ENCODE measurements at places on chromosomes 2 and 18.

DNA sequence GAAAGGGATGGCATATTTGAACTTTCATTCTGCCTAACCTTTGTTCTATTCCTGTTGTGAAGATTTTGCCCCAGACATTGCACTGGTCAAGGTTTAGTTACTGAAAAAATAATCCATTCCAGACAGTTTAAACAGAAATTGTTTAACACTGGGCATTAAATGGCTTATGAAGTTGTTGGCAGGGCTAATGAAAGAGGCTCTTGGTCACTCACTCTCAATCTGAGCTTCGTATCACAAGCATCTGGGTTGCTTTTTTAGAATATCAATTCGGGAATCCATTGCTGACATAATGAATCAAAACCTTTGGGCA is 8.0 kb upstream of the ACYP2 start:
- DNase-seq = no peak

DNA sequence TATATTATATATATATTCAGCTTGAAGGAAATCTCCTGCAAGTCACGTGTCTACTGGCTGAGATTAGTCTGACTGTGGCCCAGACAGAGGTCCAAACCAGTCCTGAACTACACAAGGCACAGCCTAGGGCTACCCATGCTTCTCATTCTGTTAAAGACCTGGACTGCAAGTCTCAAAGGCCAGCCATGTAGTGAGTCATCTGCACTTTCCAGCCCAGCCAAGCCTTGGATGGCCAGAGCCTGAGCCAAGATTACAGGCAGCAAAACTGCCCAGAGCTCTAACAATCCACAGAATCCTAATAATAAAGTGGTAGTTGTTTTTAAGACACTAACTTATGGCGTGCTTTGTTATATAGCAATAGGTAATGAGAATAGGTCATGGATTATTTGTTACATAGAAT is 259.6 kb downstream of the SS18 start:
- DNase-seq = peak; percentile 86

DNA sequence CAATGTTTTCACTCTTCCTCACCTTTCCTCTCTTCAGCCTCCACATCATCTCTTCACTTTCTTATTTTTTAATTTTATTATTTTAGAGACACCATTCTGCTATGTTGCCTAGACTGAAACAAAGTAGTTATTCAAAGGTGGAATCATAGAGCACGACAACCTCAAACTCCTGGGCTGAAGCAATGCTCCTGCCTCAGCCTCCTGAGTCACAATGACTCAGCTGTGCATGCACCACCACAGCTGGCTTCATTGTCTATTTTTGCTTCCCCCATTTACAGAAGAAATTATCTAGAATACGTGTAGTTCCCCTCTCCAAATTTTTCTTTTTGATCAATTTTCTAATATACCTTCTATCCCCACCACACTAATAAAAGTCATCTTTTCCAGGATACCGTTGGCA is 911.5 kb upstream of the SOX11 start:
- no peak for DNase-seq

- no peak for DNase-seq
Observed at GRCh38 chr2:12642859-12643258, 73.9 kb upstream of the TRIB2 start.

DNA sequence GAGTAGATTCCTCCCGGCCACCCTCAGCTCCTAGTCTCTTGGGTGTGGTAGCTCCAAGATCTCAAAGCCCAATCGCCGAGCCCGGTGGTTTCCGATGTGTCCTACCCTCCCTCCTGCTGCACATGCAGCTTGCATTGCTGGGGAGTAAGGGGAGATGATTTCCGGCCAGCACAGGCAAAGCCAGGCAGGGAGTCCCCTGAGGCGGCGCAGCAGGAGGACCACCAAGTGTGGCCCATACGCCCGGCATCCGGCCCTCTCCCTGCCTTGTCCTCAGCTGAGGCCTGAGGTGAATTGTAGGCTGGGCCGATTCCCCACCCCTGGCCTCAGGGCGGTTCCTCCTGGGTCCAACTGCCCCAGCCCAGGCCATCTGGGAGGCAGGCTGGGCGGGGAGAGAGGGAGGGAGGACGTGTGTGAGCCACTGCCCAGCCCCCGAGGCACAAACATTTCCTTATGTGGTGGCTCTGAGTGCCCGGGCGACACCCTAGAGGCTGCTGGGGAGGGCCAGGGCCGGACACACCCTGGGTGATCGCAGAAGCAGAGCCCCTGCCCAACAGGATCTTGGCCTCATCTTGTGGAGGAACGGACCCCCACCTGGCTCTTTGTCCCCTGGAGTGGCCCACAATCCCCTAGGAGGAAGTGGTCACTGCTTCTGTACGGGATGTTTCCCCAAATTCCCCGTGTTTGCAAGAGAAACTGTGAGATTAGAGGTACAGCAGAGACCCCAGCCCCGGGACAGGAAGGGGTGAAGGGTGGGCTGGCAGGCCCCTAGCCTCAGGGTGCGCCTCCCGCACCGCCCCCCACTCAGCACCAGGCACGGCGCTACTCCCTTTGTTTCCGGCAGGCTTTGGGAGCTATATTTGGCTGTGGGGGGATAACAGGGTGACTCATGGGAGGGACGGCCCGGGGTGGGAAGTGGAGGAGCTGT is 41.9 kb upstream of the PTMA start:
- DNase-seq = peak; percentile 92

DNA sequence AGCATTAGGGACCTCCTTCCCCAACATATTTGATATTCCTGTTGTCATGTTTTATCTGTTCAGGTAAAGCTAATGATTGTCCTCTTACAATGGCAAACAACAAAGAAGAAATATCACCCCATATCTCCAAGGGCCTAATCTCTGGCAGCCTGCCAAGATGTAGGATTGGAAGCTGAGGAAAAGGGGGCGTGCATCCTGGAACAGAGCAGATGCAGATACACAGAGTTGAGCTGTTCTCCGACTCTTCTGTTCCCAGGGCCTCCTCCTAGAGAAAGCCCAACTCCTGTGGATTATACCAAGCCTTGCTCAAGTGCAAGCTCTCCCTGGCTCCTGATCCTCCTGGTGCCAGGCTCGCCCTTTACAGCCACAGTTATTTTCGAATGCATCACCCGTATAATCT is 35.2 kb upstream of the CD207 start:
- no peak for DNase-seq

DNA sequence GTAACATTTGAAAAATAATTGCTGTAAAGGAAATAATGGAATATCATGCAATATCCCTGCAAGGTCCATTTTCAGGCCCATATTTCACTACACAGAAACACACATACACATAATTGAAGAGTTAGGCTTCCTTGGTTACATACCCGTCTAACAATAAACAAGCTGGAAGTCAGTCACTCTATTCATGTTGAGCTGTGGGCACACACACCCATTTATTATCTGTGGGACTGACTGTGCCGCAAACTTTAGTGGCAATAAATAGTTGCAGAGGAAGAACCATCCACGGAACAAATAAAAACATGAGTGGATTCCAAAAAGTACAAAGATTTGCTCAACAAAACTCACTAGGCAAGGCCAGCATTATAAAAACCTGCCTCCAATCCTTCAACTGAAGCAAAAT is 24.8 kb downstream of the PID1 start:
- no peak for DNase-seq

DNA sequence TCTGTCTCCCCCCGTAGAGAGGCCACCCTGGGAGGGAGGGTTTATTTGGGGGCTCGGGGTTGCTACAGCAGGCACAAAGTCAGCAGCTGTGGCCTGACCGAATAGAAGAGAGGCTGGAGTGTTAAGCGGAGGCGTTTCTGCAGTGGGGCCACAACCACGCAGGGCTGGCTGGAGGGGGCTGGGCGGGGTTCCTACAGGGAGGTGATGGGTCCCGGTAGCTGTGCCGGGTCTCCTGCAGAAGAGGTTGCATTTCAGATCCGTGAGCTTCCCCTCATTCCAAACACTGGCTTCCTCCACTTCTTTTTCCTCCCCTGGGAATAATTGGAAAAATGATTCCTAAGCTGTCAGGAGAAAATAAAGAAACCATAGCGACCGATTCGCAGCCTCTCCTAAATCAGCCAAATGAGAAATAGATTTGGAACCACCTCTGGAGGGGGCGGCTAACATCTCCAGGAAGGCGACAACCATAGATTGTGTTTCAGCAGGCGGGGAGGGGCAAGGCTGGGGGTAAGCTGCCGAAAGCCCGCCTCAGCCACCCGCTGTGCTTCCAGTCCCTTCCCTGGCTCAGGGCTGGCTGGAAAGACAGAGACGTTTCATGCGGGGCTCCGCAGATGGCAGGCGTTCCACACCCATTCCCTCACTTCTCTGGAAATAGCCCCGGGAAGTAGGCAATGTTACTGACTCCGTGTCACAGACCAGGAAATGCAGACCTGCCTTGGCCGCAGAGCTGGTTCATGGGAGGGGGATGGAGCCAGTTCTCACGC is 85.6 kb upstream of the TAF1B start:
- DNase-seq = peak; percentile 51

DNA sequence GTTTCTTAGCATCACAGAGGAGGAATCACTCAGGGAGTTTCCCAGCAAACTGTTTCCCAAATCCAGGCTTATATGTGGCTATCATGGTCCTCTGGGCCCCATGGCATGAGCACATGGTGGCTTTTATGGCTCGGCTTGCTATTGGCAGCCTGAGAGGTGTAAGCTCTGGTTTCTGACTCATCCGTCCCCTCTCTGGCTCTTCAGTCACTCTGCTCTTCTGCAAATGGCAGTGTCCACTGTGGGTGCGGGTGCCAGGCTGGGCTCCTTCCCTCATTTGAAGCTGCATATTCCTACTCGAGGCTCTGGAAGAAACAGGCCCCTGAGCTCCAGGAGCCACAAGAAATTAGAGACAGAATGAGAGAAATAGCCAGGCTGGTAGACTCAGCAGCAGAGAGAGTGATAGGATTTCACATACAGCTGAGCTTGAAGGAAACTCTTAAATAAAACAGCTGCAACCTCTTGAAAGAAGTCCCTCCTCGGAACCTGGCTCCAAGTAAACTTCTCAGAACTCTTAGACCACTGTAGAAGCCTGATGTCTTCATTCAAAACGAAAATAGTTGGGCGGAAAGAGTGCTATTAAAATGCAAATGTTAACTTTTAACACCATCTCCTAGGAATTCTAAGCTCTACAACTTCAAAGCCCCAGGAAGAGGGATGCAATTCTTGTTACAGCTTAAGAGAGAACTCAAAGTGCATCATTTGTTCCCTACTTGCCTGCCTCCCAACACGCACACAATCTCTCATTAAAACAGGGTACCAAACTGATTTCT is 212.6 kb upstream of the SP5 start:
- DNase-seq = no peak

DNA sequence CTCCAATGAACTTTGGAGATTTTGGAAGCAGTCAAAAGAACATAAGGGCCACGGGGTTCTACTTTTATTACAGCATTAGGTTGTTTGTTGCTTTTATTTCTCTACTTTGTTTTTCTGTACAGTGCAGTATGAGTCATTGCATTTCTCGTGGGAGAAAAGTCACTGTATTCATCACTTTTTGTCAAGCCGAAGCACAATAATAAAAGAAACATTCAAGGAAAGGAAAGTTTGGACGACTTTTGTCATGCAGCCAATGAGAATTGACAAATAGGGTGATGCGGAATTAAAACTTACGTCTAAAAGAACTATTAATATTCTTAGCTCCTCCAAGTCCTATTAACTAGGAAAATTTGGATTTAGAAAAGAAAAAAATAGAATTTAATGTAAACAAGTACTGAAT is 209.9 kb downstream of the TMEM182 start:
- peak; percentile 69 for DNase-seq

Measured in astrocyte of the hippocampus (primary cell).